ENCODE measurements at places on chromosomes 12 and 14. TPM values are rescaled to one million over a fixed set of nuclear protein-coding genes. Genes with fewer than 3 reads are reported as not detected.

- no peak overlapping the region for H3K4me3 ChIP-seq
- H3K36me3 ChIP-seq, result no peaks in the 10 kb centered on the region
- no peaks in the 10 kb centered on the region for H3K4me1 ChIP-seq
- no peaks in the 10 kb centered on the region for H3K27me3 ChIP-seq
These were observed 12.7 kb downstream of the ABCD2 start for GRCh38 chr12:39606712-39607423.

GRCh38 chr14:99476864-99477263 is 3.8 kb downstream of the SETD3 start:
- no peak overlapping the region for H3K4me3 ChIP-seq
- H3K27me3 ChIP-seq, result no peaks in the 10 kb centered on the region
- no peak overlapping the region for H3K27ac ChIP-seq

- H3K27me3 ChIP-seq, result no peaks in the 10 kb centered on the region
- H3K36me3 ChIP-seq, result no peaks in the 10 kb centered on the region
- no peak overlapping the region for H3K27ac ChIP-seq
- peaks cover 6% of the 10 kb centered on the region for H3K4me1 ChIP-seq
- no peak overlapping the region for H3K4me3 ChIP-seq
These were observed 83.2 kb downstream of the HMGA2 start for GRCh38 chr12:65907513-65907912.

GRCh38 chr12:52428121-52428520 is 6.0 kb downstream of the KRT75 start:
- H3K27ac ChIP-seq, result no peak overlapping the region
- no peaks in the 10 kb centered on the region for H3K27me3 ChIP-seq
- H3K36me3 ChIP-seq, result no peaks in the 10 kb centered on the region
- no peak overlapping the region for H3K4me3 ChIP-seq
- H3K4me1 ChIP-seq, result no peaks in the 10 kb centered on the region

- peak overlapping the region; percentile 59 for H3K27ac ChIP-seq
- no peaks in the 10 kb centered on the region for H3K27me3 ChIP-seq
- H3K4me1 ChIP-seq, result peaks cover 61% of the 10 kb centered on the region
- peak overlapping the region; percentile 41 for H3K4me3 ChIP-seq
- H3K36me3 ChIP-seq, result peaks cover 5% of the 10 kb centered on the region
- DNase-seq, result no peak
These were observed 63.8 kb downstream of the SUSD6 start for GRCh38 chr14:69675245-69675583.

DNA sequence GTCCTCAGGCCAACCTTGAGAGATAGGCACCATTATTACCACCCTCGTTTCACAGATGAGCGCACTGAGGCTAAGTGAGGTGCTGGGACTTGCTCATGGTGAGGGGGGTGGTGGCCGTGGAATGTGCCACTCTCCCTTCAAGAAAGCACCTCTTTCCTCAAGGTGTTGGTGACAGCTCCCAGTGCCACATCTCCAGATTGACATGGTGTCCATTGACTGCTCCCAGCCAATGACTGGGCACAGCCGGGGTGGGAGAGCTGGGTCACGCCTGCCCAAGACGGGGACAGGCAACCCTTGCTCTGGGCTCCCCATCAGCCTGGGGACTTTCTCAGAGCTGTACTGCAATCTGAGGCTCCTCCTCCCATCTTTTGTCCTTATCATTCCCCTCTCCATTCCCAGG is 21.0 kb upstream of the MYL2 start:
- H3K27me3 ChIP-seq, result no peaks in the 10 kb centered on the region
- no peak for DNase-seq

DNA sequence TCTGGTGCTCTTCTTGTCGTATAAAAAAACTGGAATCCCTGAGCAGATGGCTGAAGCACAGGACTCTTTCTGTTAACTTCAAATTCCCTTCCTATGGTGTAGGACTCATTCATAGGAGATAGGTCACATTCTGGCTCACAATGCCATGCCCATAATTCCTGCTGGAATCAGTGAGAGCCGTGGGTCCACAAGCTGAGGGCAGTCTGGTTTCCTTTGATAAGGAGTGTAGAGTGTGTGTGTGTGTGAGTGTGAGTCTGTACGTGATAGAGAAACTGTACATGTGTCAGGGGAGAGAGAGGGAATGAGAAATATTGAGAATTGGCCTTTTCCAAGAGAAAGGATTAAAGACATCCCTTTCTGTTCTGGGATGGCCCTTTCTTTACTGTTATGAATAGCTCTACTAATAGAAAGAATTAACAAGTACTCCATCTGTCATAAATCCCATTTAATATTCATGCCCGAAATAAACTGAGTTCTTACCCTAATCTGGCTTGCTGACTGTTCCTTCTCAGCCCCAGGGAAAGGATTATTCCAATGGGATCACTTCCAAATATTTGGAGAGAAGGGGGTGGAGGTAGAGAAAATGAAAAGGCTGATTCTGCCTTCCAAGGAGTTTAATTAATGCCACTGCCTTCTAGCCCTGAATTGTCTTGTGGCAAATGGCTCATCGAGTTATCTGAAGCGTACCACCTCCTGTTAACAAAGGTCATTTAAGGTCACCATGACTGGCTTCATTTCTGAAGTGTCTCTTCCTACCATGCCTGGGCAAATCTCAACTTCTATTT is 79.0 kb downstream of the TMX1 start:
- no peaks in the 10 kb centered on the region for H3K4me1 ChIP-seq
- H3K27me3 ChIP-seq, result no peaks in the 10 kb centered on the region

GRCh38 chr12:100138048-100138802 is 4.4 kb downstream of the BLTP3B start:
- H3K4me1 ChIP-seq, result peaks cover 14% of the 10 kb centered on the region
- peak overlapping the region; percentile 48 for H3K4me3 ChIP-seq
- H3K27me3 ChIP-seq, result no peaks in the 10 kb centered on the region
- DNase-seq, result no peak
- H3K27ac ChIP-seq, result peak overlapping the region; percentile 21
- H3K36me3 ChIP-seq, result no peaks in the 10 kb centered on the region

The ARHGAP9 gene
- 101 TPM for total RNA-seq

The IGF1 gene
- total RNA-seq, result 3.2 TPM

- peak overlapping the region; percentile 81 for H3K4me3 ChIP-seq
- H3K4me1 ChIP-seq, result peaks cover 49% of the 10 kb centered on the region
- H3K36me3 ChIP-seq, result peaks cover 4% of the 10 kb centered on the region
- H3K27me3 ChIP-seq, result no peaks in the 10 kb centered on the region
- H3K27ac ChIP-seq, result peak overlapping the region; percentile 98
- DNase-seq, result no peak
These were observed 2.2 kb downstream of the IRF2BPL start for GRCh38 chr14:77026166-77026929.

GRCh38 chr12:120247183-120247582 is 18.3 kb downstream of the PXN start:
- no peaks in the 10 kb centered on the region for H3K27me3 ChIP-seq
- H3K27ac ChIP-seq, result no peak overlapping the region
- no peak for DNase-seq
- H3K36me3 ChIP-seq, result no peaks in the 10 kb centered on the region
- peaks cover 22% of the 10 kb centered on the region for H3K4me1 ChIP-seq

The SPX gene
- total RNA-seq, result not detected

DNA sequence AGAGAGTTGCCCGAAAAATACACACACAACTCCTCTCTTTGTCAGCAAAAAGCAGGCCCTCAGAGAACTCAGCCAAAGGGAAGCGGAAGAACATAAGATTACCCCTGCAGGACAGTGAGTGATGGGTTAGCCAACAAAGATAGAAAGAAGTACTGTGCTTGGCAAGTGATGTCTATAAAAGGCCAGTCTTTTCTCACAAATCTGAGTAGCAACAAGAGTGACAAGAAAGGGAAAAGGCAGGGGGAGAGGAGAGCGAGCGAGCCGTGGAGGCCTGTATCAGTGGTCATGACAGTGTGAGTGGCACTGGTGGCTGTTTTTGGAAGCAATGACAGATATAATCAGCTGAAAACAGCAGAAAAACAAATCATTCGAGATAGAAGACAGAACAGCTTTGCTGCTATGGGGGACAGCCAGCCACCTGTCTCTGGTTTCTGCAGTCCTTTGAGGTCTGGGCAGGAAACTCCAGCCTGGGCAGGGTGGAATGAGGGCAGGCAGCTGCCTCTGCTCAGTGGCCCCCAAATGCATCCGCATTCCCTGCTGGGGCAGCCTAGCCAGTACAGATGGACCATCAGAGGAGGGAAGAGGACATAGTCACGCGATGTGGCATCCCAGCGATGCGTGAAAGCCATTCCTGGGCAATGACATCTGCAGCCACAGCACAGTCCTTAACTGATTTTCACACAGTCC is 74.7 kb downstream of the TRIM9 start:
- H3K27me3 ChIP-seq, result 0 out of 2 replicates have a peak, but pooled peaks cover 4% of the 10 kb centered on the region
- H3K36me3 ChIP-seq, result no peaks in the 10 kb centered on the region
- no peak for DNase-seq
- no peak overlapping the region for H3K4me3 ChIP-seq

DNA sequence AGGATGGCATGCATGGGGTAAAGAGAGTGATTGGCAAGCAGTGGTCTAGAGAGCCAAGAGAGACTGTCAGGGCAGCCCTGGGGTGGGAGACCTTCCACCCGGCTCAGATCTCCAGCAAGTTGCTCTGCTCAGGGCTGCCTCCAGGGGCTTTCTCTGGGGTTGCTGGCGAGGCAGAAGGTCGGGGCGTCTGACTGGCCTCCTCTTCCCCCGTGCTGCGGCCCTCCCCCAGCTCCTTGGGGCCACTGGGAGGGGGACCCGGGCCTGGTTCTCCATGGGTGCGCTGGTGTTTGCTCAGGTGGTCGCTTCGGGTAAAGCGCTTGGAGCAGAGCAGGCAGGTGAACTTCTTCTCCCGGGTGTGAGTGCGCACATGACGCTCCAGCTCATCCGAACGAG is 6.6 kb upstream of the AAAS start:
- DNase-seq, result no peak
- no peaks in the 10 kb centered on the region for H3K27me3 ChIP-seq
- H3K4me1 ChIP-seq, result peaks cover 17% of the 10 kb centered on the region
- no peak overlapping the region for H3K27ac ChIP-seq

The PTPN6 gene
- total RNA-seq, result 457 TPM

The CLEC2A gene
- not detected for total RNA-seq

DNA sequence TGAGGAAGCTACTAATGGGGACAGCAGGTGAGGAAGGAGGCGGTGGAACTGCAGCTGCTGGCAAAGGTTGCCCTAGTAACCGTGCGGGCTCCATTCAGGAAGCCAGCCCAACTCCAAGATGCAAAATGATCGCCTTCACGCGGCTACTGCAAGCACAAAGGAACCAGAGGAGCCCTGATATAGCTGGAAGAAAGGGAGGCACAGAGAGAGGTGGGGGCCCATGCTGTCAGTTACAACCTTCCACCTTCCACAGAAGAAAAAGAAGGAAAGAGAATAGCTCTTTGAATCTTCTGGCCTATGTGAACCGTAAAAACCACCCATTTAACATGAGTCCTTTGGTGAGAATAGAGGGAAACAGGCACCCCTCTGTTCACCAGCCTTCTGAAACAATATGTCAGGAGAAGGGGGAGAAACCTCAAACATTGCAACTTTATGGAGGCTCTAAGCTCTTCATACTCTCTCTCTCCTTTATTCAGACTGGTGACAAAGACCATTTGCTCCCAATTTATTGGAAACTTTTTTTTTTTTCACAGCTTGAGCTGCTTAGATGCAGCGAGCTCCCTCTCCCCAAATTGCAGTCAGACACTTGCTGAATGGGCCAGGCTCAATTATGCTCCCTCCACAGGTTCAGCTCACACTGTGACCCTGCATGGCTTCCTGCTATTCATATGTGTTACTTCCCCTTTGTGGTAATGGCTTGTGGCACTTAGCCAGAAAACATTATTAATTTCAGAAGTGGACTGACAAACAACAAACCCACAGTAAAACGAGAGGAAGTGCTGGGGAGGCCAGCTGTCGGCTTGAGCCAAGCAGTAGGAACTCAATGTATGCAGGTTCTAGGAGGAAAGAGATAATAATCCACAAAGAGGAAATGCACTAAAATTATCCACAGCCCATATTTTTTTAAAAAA is 6.2 kb downstream of the DUSP6 start:
- H3K36me3 ChIP-seq, result no peaks in the 10 kb centered on the region
- peak; percentile 88 for DNase-seq
- H3K27me3 ChIP-seq, result peaks cover 21% of the 10 kb centered on the region

- no peaks in the 10 kb centered on the region for H3K27me3 ChIP-seq
- H3K4me3 ChIP-seq, result no peak overlapping the region
- H3K27ac ChIP-seq, result no peak overlapping the region
- no peaks in the 10 kb centered on the region for H3K36me3 ChIP-seq
- no peaks in the 10 kb centered on the region for H3K4me1 ChIP-seq
These were observed 34.2 kb upstream of the KICS2 start for GRCh38 chr12:64256166-64256800.

The IL31 gene
- total RNA-seq, result not detected

- H3K4me1 ChIP-seq, result no peaks in the 10 kb centered on the region
- DNase-seq, result no peak
- no peak overlapping the region for H3K27ac ChIP-seq
These were observed 93.6 kb downstream of the KCNK10 start for GRCh38 chr14:88229428-88229827.

GRCh38 chr12:94062796-94063635 is 85.4 kb upstream of the PLXNC1 start:
- H3K4me3 ChIP-seq, result no peak overlapping the region
- H3K27ac ChIP-seq, result no peak overlapping the region
- H3K4me1 ChIP-seq, result no peaks in the 10 kb centered on the region

DNA sequence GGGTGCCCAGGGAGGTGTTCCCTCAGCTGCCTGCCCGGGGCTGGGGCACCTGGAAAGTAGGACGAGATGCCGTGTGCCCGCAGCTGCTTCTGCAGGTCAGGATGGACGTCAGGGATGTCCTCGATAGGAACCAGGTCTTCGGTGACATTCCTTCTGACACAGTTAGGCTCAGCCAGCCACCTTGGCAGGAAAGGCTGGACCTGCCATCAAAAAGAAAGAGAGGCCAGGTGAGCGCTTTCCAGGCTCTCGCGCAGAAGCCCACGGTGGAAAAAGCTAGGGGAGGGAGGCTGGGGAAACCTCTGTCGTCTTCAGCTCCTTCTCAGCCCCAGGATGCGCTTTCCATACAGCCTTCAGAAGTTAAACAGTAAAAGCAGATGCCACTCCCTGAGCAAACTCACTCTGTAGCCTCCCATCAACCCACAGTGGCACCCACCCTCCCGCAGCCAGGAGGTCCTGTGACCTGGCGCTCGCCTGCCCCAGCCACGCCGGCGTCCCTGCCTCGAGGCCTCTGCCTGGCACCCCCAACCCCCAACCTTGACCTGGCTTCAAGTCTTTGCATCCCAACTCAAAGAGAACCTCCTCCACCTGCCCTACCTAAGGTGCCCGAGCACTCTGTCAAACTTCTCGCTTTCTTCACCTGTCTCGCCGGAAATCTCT is 1.3 kb downstream of the DDX51 start:
- H3K4me1 ChIP-seq, result peaks cover 11% of the 10 kb centered on the region
- peak overlapping the region; percentile 88 for H3K4me3 ChIP-seq
- no peak for DNase-seq
- no peaks in the 10 kb centered on the region for H3K27me3 ChIP-seq
- peak overlapping the region; percentile 53 for H3K27ac ChIP-seq
- peaks cover 3% of the 10 kb centered on the region for H3K36me3 ChIP-seq

All from GM12878 (cell line).